SIG-M5 (cell line): ENCODE measurements at places on chromosomes 2 and 18.

DNA sequence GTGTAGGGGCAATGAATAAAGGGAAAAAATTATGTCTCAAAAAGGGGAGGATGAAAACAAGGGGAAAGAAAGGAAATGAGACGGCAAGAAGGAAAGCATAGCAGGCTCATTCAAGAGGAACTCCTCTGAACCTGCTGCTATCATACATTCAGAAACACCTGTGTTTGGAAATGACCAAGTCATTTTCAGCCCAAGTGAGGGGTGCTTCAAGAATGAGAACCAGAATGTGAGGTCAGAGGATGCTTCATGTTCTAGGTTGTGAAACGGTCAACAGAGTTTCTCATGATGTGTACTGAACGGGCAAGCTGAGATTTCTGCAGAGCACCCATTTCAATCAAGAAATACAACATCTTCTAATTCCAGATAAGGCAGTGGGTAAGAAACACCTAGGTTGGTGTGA is 1367.2 kb upstream of the CELF4 start:
- no peak for DNase-seq

DNA sequence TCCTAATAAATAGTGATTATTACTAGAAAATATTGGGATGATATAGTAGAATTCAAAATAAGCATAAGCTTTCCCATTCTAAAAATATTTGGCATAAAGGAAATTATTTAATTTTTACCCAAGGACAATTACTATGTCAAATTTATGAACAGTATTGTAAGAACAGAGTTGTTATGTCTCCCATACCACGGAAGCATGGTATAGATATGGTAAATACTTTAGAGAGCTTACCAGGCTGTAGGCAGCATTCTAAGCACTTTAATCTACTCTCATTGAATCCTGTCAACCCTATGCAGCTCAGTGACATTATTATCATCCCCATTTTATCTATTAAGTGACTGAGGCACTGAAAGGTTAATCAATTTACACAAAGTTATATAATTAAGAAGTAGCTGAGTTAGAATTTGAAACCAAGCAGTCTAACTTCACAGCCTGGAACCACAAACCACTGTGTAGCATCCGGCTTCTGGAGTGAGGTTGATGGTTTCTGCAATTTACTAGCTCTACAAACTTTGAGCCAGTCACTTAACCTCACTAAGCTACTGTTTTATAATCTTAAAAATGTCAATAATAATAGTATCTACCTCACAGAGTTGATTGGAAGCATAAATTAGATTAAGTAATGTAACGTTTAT is 323.7 kb downstream of the ARHGAP15 start:
- no peak for DNase-seq

DNA sequence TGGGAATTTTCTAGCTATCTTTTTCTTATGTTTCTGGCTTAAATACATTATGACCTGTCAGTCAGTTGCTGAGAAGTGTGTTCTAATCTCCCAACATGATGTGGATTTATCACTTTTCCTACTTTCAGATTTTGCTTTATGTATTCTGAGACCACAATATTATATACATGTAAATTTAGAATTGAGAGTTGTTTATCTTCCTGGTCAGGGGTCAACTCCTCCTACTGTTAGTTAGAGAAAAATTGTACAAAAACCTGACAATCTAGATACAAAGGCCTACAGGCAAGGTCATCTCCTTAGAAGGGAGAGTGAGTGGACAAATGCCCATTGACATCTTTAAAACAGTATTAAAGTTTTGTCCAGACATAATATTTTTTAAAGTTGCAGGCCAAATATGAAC is 30.6 kb downstream of the C18orf63 start:
- no peak for DNase-seq

GRCh38 chr2:88377641-88377991 is 74.9 kb downstream of the FOXI3 start:
- no peak for DNase-seq

DNA sequence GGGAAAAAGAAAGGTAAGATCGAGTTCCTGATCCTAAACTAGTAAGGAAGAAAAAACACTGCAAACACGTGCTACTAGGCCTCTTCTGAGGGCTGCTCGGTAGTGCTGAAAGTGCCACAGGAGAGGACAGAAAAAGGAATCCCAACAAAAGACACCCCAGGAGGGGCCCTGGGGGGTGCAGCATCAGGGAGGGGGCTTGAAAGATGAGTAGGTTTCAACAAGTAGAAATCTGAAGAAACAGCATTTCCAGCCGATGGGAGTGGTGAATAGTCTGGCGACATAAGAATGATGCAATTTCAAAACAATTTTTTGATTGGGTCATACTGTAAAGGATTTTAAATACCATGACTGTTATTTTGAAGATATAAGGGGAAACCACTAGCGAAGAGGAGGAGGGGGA is 98.6 kb downstream of the NOL10 start:
- no peak for DNase-seq

- no peak for DNase-seq
Measured at GRCh38 chr18:55997151-55997561, 409.2 kb upstream of the TCF4 start.

- no peak for DNase-seq
Measured at GRCh38 chr2:144252694-144253093, 267.2 kb downstream of the ZEB2 start.

- DNase-seq = no peak
Measured at GRCh38 chr2:232937278-232937906, 67.3 kb downstream of the SNORC start.

- DNase-seq = no peak
Measured at GRCh38 chr18:77803024-77803423, 553.4 kb downstream of the GALR1 start.

DNA sequence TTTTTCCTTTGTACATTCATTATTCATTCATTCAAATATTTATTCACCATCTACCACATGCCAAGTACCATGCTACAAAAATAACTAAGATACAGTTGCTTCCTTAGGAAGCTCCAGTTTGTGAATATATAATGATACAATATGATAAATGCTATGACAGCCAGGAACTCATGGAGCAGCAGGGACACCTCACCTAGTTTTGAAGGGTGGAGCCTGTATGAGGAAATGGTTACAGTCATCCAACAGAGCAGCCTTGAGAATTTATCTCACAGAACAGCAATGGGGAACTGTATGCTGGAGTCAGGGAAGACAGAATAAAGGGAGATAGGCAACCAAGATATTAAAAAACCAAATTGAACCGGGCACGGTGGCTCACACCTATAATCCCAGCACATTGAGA is 124.0 kb downstream of the OSBPL1A start:
- DNase-seq = no peak

DNA sequence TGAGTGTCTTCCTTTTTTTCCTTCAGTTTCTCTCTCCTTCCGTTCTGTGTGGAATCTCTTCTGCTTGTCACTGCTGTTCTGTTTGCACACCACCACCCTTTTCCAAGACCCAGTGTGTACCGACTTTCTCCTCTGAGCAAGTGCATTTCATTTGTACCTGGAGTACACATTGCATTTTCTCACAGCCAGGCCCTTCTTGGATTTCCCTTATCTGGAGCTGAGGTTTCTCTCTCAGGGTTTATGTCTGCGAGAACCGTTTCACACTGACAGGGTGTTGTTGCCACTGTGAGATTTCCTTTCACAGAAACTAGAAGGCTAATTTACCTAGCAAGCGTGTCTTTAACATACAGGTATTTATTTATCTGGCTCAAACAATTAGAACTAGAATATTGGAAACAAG is 26.2 kb downstream of the NCOA1 start:
- no peak for DNase-seq

DNA sequence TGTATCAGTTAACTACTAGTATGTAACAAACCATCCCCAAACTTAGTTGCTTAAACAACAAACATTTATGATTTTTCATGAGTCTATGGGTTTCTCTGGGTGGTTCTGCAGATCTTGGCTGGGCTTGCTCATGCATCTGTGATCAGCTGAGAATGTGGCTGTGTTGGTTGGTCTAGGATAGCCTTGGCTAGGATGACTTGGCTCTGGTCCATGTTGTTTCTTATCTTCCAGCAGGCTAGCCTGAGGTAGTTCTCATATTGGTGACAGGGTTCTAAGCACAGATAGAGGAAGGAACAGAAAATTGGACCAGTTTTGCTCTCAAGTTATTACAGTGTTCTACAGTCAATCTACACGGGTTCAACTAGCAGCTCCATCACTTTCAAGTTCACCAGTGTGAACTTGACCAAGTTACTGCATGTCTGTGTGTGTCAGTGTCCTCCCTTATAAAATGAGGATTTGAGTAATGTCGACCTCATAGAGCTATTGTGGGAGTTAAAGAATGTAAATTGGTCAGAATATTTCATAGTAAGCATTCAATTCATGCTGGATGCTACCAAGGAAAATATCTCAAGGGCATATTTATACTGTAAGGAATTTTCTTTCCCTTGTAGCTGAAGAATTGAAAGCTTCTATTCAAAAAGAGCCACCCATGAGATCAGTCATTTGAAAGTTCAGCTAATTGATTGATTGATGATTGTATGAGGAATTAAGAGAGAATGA is 65.3 kb downstream of the MYO3B start:
- no peak for DNase-seq

- peak; percentile 47 for DNase-seq
Measured at GRCh38 chr18:9869715-9870430, 15.9 kb upstream of the TXNDC2 start.

- no peak for DNase-seq
Measured at GRCh38 chr2:21710496-21710895, 586.7 kb downstream of the TDRD15 start.

GRCh38 chr2:134917360-134917865 is 1.2 kb upstream of the CCNT2 start:
- no peak for DNase-seq

- DNase-seq = peak; percentile 87
Measured at GRCh38 chr2:156331572-156332283, 793 bp downstream of the NR4A2 start.

GRCh38 chr2:68366083-68366560 is 1.0 kb downstream of the PLEK start:
- no peak for DNase-seq

- DNase-seq = no peak
Measured at GRCh38 chr2:61705625-61706024, 148.2 kb downstream of the FAM161A start.

- DNase-seq = no peak
Measured at GRCh38 chr2:27262379-27263286, at the start of gene SLC30A3. TSS of gene SLC30A3 (minus strand) at chr2:27263047. CDS start at chr2:27262906, 141 bp downstream.

- DNase-seq = no peak
Measured at GRCh38 chr2:196568506-196568905, 71.0 kb upstream of the CCDC150 start.

- no peak for DNase-seq
Measured at GRCh38 chr2:115161081-115161770, 718.8 kb downstream of the DPP10 start.

GRCh38 chr2:86315084-86315483 is 22.3 kb downstream of the REEP1 start:
- no peak for DNase-seq
